Effector memory CD8-positive, alpha-beta T cell (primary cell): ENCODE measurements at places on chromosomes 4 and X.

GRCh38 chr4:74109870-74110605 lies 11.0 kb upstream of the CXCL2 start:
- no peak for DNase-seq

DNA sequence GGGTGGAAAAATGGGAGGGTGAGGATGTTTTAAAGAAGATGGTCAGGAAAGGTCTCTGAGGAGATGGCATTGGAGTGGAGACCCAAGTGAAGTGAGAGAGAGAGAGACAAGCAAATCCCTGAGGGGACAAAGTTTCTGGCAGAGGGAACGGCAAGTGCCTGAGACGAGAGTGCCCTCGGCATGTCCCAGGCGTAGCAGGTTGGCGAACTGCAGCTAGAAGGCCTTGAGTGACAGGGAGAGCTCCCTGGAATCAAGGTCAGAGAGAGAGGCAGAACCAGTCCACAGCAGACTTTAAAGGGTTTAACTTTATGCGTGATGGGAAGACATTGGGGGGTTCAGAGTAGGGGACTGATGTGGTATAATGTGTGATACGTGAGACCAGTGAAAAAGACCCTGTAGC lies 150.2 kb upstream of the HAND2 start:
- DNase-seq, result no peak

- no peak for DNase-seq
Measured at GRCh38 chr4:185149392-185149791, 6.3 kb downstream of the SLC25A4 start.

DNA sequence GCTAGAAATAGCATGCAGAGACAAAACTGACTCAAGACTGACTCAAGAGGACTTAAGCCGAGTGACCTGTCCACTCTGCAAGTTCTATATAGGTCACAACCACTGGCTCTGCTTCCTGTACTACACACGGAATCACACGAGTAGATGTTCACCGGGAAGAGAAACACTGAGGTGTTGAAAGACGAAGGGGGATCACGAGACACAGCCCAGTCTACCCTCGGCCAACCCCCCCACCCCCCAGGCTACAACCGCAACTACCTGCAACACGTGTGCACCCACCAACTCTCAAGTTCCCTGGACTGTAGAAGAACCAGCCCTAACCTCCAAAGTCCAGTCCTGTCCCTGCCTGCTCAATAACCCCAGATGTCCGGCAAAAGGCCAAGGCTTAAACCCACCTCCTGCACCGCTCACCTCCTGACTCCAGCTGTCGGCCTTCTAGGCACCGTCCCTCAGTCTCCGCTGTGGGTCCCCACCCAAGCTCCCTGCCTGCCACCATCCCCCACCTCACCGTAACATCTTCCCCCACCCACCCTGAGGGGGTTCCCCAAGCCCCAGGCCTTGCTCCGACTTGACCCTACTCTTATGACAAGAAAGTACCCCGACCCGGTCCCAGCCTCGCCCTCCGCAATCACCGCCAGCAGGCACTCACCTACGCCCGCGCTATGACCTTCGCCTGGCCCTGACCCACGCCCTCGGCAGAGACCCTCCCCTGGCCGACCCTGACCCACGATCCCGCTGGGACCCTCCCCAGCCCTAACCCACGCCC lies 739 bp downstream of the GAK start:
- DNase-seq, result no peak

GRCh38 chr4:83172371-83172770 lies 57.8 kb upstream of the PLAC8 start:
- no peak for DNase-seq
